ENCODE measurements at places on chromosomes 1 and 21. TPM values are rescaled to one million over a fixed set of nuclear protein-coding genes. Genes with fewer than 3 reads are reported as not detected.

The POU3F1 gene
- total RNA-seq, result not detected

The VSIG8 gene
- 0.18 TPM for total RNA-seq

The TSPEAR gene
- total RNA-seq, result not detected

The MAEL gene
- not detected for total RNA-seq

The WNT4 gene
- not detected for total RNA-seq

The C1QB gene
- not detected for total RNA-seq

The GABPB2 gene
- 14.1 TPM for total RNA-seq

The PRRX1 gene
- total RNA-seq, result not detected

The AZIN2 gene
- total RNA-seq, result 1.2 TPM

The TGFB2 gene
- total RNA-seq, result not detected

DNA sequence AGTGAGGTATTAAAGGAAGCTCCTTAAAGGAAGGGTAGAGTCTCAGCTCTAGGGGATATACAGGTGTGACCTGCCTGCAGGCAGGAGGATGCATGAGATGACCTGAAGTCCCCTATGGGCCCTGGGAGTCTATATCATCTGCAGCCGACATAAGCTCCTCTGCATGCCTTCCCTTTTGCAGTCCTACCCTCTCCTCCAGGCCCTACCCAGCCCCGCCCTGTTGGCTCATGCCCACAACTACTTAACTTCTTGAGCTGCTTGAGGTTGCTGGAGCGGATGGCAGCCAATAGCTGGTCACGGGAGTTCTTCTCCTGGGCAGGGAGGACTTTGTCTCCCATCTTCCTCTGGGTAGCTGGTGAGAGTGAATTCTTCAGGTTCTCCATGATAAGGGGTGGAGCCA is 10.3 kb downstream of the SHISA4 start:
- DNase-seq, result no peak

DNA sequence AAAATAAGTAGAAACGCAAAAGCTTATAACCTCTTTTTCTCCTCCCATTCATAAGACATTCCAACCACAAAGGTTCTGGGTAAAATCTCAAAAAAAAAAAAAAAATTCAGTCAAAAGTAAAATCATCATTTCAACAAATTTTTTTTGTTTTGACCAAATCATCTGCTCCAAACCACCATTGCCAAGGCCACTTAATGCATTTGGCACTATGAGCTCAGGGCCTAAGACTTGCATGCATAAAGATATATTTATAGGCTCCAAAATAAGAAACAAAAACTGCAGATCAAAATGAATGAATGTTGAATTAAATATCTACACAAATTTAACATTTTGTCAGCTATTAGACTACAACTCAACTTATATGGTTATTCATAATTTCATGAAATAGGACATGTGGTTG is 331.1 kb upstream of the NFIA start:
- DNase-seq, result no peak

DNA sequence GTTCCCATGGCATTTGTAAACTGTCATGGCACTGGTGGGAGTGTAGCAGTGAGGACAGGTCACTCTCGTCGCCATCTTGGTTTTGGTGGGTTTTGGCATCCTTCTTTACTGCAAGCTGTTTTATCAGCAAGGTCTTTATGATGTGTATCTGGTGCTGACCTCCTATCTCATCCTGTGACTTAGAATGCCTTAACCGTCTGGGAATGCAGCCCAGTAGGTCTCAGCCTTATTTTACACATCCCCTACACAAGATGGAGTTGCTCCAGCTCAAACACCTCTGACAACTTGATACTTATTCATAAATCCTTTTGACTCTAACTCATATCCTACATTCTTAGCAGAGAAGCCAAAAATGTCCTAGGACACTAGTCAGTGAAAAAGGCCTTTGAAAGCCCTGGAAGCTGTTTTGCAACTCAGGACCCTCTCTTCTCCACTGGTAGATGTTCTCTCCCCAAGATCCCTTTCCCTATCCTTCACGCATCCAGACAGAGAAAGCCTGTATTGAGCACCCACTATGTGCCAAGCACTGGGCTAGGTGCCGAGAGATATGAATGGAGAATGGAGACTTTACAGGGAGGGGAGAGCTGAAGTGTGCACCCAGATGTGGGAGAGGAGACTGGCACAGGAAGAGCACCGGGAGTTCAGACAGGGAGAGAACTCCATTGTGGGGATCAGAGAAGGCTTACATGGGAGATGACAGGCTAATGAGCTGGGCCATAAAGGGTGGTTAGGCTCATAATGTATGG is 6.7 kb upstream of the CSRP1 start:
- no peak for DNase-seq

GRCh38 chr21:40200126-40200525 is 332.9 kb downstream of the PCP4 start:
- DNase-seq, result no peak

- no peak for DNase-seq
Measured at GRCh38 chr1:3313576-3313950, 140.9 kb upstream of the ARHGEF16 start.

GRCh38 chr1:94721240-94721639 is 98.9 kb upstream of the SLC44A3 start:
- no peak for DNase-seq

DNA sequence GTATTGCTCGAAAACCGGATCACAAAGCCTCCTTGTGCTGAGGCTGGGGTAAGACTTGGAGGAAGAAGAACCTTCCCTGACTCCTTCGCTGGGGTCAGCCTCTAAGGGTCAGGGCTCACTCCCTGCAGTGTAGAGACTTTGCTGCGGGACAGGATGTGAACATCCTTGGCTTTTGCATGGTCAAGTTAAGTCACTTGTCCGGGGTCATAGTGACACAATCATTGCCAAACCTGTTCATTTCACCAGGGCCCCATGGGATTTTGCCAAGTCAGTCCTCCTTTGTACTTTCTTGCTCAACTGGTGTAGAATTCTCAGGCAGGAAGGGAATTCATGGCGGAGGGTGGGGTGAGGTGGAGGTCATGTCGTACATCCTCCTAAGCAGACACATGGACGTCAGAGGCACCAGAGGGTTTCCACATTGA is 24.7 kb upstream of the IL10 start:
- DNase-seq, result no peak

DNA sequence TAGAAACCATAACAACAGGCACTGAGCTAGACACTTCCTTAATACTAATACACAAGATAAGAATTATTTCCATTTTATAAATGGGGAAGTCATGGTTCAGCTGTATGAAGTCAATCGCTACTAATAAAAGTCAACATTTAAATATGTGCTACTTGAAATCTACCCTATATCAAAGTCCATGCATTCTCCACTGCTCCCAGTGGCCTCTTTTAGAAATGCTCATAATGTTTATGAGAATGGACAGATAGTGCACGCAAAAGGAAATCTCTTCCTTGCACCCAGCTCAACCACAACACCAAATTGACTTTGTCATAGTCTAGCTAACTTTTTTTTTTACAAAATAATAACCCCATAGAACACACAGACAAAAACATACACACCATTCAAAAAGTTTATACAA is 281.7 kb upstream of the CXADR start:
- DNase-seq, result no peak

GRCh38 chr1:87805666-87806378 is 477.1 kb downstream of the LMO4 start:
- no peak for DNase-seq

- no peak for DNase-seq
Measured at GRCh38 chr1:155970531-155971167, 7.7 kb downstream of the ARHGEF2 start.

- no peak for DNase-seq
Measured at GRCh38 chr1:186578325-186579016, 101.8 kb downstream of the PTGS2 start.

DNA sequence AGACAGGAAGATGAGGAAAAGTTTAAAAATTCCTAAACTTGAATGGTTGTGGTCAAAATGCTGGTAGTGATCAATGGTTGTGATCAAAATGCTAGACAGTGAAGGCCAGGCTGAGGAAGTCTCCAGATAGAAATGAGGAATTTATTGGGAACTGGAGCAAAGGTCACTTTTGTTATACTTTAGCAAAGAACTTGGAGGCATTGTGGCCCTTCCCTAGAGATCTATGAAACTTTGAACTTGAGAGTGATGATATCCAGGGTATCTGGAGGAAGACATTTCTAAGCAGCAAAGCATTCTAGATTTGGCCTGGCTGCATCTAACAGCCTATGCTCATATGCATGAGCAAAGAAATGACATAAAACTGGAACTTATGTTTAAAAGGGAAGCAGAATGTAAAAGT is 35.5 kb upstream of the RABGAP1L start:
- DNase-seq, result no peak

DNA sequence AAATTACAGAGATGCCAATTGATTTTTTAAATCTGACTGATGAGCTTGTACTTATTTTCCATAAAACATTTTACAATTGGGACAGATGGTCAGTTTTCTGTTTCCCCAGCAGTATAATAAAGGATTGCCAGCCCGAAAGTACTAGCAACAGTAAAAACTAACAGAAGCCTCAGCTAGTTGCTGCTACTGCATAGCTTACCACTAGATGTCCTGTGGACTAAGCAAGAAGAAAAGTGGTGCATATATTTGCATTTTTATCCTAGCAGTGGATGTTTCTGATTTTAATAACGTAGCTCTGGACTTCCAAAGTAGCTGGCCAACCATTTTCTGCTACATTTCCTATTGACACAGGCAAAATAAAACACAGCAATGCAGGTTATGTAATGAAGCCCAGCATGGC is 241.5 kb downstream of the BARHL2 start:
- no peak for DNase-seq

GRCh38 chr1:80194221-80194620 is 1187.7 kb upstream of the ADGRL4 start:
- DNase-seq, result no peak

GRCh38 chr1:3066250-3066711 is 2.7 kb upstream of the PRDM16 start:
- no peak for DNase-seq

GRCh38 chr1:110749960-110750359 is 75.2 kb upstream of the KCNA3 start:
- DNase-seq, result no peak

- no peak for DNase-seq
Measured at GRCh38 chr1:248857201-248857600, 1.7 kb downstream of the ZNF692 start.

DNA sequence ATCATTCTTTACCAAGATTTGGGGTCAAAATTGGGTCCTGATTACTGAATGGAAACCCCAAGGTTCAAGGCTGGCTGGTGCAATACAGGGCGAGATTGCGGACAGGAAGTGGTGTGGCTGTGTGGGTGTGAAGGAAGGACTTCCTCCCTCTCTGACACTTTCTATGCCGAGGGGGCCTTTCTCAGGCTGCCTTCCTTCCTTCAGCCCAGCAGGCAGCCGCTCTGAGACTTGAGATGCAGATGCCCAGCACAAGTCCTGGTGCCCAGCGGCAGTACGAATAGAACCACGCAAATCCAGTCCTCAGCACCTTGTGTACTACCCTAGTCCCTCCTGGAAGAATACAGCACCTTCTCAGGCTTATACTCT is 16.3 kb downstream of the BATF3 start:
- DNase-seq, result no peak

GRCh38 chr1:217021956-217022355 is 298.7 kb upstream of the ESRRG start:
- no peak for DNase-seq

GRCh38 chr1:51000651-51001050 is 30.6 kb downstream of the CDKN2C start:
- no peak for DNase-seq
